Activated T-cell treated with anti-CD3 and anti-CD28 coated beads, Interleukin-2, amount 50 U/mL, for 48 hours (primary cell): ENCODE measurements at places on chromosomes 16 and 17.

DNA sequence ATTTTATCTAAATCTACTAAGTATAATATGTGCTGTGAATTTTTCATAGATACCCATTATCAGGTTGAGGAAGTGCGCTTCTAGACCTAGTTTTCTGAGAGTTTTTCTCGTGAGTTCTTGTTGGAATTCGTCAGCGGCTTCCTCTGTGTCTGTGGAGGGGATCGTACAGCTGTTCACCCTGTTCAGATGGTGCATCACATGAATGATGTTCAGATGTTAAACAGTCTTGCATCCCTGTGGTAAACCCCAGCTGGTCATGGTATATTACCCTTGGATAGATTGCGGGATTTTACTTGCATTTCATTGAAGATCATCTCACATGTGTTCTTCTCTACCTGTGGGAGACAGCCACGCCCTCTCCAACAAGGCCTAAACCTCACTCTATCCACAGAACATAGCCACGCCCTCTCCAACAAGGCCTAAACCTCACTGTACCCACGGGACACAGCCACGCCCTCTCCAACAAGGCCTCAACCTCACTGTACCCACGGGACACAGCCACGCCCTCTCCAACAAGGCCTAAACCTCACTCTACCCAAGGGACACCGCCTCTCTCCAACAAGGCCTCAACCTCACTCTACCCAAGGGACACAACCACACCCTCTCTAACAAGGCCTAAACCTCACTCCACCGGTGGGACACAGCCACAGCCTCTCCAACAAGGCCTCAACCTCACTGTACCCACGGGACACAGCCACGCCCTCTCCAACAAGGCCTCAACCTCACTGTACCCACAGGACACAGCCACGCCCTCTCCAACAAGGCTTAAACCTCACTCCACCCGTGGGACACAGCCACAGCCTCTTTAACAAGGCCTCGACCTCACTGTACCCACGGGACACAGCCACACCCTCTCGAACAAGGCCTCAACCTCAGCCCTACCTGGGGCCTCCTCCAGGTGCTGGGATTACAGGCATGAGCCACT is 180.2 kb upstream of the CHMP6 start:
- DNase-seq = no peak

DNA sequence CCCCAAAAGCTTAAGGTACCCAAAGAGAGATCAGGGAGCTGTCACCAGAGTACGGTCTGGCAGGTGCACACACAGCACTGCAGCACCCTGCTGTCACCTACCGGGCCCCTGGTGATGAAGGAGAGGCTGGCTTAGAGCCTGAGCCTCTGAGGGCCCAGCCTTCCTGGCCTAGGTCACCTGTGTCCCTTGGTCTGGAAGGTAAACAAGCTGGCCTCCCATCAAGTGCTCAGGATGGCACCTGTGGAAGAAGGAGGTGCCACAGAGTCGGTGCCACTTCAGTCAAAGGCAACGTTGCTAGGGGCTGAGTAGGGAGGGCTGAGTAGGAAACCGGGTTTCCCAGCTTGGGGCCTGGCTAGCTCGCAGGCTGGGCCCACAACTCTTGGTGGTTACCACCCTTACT is 70.7 kb downstream of the COG7 start:
- no peak for DNase-seq

GRCh38 chr16:66619534-66620428 is 15.3 kb downstream of the CMTM3 start:
- DNase-seq = no peak

DNA sequence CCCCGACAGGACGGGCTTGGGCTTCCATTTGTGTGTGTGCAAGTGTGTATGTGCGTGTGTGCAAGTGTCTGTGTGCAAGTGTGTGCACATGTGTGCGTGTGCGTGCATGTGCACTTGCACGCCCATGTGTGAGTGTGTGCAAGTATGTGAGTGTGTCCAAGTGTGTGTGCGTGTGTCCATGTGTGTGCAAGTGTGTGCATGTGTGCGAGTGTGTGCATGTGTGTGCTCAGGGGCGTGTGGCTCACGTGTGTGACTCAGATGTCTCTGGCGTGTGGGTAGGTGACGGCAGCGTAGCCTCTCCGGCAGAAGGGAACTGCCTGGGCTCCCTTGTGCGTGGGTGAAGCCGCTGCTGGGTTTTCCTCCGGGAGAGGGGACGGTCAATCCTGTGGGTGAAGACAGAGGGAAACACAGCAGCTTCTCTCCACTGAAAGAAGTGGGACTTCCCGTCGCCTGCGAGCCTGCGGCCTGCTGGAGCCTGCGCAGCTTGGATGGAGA is 23.1 kb upstream of the ITGAX start:
- DNase-seq = no peak

GRCh38 chr16:31535737-31536136 is 8.0 kb downstream of the AHSP start:
- no peak for DNase-seq

DNA sequence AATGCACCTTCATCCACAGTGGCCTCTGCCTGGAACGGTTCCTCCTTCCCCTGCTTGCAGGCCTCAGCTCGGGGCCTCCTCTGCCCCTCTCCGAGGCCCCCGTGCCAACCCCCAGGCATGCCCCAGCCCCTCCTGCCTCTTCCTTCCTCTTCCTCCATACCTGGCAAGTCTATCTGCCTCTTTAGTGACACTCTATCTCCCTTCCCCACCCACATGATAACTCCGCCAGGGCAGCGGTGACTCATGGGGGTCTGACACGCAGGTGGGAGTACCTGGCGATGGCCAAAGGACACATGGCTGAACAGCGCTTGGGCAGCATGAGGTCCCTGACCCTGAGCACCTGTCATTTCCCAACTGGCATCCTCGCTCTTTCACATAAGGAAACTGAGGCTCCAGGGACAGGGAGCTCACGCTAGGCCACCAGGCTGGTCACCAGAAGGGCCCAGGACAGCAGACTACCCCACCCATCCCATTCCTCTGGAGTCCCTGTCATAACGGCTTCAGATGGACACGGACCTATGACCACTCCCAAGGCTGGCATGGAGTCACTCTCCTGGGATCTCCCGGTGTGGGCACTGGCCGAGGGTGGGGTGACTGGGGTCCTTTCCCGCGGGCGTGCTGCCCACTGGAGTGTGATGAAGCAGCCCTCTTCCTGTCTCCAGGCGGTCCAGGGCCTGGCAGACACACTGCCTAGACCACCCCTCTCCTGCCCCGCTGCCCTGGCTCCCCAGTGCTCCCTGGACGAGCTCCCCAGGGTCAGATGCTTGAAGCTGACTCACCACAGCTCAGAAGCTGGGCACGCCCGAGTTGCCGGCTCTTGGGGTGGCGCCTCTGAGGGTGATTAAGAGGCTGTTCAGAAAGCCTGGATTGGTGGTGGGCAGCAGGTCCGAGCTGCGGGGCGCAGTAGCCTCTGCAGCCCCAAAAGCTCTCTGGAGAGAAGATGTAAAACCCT is 100.6 kb downstream of the ENGASE start:
- no peak for DNase-seq

DNA sequence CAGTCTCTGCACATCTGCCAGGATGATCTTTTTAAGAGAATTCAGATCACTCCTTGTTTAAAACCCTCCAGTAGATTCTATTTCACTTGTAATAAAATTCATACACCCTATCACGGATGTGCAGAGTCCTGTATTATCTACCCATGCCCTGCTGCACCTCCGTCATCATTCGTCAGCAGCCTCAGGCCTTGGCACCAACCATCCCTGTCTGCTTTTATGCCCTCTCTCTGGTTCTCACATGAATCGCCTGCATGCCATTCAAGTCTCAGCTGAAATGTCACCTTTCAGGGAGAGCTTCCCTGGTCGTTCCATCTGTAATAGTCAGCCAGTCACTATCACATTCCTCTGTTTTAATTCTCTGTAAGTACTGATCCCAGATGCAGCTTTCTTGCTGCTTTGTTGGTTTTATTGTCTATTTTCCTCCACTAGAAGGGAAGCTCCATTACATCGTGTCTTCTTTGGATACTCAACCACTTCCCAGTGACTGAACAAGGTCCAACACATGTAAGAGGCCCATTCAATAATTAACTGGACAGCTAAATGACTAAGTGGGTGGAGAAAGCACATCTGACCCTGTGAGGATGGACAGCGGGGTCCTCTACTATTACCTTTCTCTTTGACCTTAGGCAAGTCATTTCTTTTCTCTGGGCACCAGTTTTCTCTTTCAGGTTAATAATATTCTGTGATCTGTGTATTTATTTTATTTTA is 81.2 kb upstream of the GOT2 start:
- DNase-seq = no peak

DNA sequence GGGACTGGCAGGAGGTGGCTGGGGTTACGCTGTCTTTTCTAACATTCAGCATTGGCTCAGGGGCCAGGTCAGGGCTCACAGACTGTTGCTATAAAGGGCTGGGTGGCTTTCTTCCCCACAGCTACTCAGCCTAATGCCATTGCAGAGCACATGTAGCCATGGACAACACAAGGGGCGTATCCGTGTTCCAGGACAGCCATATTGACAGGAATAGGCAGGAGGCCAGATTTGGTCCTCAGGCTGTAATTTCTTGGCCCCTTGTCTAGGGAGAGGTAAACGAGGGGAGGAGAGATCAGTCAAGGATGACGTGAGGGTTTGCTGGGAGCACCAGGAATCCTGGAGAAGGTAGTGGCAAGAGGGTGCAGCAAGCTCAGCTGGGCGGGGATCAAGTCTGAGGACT is 21.2 kb upstream of the MYO15B start:
- DNase-seq = no peak

DNA sequence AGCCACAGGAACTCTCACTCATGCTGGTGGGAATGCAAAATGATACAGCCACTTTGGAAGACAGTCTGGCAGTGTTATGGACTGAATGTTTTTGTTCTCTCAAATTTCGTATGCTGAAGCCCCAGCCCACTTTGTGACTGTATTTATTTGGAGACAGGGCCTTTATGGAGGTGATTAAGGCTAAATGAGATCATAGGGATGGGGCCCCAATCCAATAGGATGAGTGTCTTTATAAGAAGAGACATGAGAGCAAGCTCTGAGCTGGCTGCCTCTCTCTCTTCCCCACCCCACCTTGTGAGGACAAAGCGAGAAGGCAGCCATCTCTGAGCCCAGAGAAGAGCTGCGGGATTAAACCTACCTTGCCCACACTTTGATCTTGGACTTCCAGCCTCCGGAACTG is 21.9 kb upstream of the RAI1 start:
- DNase-seq = no peak

DNA sequence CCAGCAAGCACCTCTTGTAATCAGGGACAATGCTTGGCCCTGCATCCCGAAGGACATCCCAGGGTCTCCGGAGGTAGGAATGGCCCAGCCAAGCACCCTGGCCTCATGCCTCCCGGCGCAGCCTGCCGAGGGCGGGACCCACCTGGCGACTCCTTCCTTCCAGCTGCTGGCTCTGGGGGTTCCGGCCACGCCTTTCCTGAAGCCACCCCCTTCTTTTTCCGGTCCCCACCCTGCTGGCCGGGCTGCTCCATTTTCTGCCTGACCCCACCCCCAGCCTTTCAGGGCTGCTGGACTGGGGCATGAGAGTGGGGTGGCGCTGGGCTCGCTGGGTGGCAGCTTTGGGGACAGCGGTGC is 22.5 kb upstream of the CIBAR2 start:
- DNase-seq = no peak

DNA sequence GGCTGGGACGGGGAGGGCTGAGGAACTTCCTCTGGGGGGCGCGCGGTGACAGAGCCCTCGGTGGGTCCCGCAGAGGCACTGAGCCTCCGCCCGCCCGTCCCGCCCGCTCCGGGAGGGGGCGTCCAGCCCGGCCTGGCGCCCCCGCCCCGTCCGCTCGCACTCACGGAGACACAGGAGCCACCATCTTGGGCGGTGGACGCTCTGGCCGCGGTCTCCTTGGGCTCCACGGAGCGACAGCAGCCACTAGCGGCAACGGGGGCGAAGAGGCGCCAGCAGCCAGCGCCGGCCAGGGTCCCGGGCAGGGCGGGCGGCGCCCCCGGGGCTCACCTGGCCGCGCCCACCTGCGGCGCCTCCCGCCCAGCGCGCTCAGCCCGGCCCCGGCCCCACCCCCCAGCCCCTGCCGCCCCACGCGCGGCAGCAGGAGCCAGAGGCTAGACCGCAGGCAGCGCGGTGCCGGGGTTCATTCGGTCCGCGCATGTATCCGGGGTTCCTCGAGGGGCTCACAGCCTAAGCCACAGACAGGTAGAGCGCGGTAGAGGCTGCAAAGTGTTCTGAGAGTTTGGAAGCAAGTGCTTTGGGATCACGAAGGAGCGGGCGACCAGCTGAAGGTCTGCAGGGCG is at the start of gene C17orf113:
Gene C17orf113, minus strand, starts transcription at position 209 of the 620 bp plus-strand sequence. CDS start 7,225 bp downstream, outside the sequence.
- peak; percentile 52 for DNase-seq

- no peak for DNase-seq
Measured at GRCh38 chr17:58233543-58233942, 4.8 kb upstream of the LPO start.

DNA sequence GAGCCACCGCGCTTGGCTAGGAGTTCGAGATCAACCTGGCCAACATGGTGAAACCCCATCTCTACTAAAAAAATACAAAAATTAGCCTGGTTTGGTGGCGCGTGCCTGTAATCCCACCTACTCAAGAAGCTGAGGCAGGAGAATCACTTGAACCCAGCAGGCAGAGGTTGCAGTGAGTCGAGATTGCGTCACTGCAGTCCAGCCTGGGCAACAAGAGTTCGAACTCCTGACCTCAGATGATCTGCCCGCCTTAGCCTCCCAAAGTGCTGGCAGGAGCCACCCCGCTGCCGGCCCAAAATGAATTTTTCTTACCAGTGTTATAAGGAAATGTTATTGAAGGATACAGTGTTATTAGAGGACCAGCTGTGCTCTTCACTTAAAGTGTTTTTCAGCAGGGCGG is 2.3 kb downstream of the NUP85 start:
- DNase-seq = no peak

- no peak for DNase-seq
Measured at GRCh38 chr16:65064131-65064530, 57.7 kb downstream of the CDH11 start.

DNA sequence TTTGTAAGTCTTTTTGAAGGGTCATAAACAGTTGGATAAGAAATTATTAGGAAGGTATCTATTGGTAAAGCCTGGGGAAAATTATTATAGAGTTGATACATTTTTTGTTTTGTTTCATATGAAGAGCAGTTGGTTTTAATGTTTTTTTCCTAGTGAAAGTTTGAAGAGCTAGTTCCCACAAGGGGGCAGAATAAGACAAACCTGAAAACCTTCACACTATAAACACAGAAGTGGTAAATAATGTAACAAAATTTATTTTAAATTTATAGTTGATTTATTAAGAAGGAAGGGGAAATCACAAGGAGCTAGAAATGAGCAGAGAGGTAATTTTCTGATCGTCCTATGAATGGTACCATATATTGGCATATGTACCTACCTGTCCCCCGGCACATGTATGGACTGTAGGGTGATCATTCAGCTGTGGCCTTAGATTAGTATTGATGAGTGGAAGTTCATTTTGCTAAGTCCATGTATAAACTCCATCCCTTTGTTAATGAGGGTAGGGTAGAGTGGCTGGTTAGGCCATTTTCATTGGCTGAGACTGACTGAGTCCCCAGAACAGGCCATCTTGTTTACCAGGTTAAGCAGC is 116.3 kb downstream of the TANC2 start:
- DNase-seq = no peak

- DNase-seq = no peak
Measured at GRCh38 chr16:11198375-11198774, 57.6 kb downstream of the SOCS1 start.
